ENCODE measurements at places on chromosomes 2 and 18.

DNA sequence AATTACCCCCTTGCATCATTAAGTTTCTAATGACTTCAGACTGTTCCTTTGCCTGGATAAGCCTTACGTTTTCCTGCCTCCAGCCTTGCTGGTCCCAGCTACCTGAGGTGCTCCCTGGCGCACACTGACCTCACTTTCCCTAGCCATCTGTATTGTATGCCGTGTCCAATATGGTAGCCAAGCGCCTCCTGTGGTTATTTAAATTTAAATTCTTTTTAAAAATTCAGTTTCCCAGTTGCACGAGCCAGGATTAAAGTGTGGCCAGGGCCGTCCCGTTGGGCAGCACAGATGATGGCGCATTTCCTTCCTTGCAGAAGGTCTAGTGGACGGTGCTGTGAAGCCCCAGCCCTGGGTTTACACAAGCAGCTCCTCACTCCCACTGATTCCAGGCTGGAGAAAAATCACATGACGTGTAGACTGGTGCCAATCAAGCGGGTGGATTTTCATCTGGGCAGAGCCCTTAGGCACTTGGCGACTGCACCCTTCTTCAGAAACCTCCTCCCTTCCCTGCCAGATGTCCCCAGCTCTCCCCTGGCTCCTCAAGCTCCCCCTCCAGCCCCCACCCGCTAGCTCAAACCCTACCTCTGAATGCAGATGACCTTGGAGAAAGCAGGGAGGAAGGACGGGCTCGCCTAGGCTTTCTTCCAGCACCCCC, 33.9 kb downstream of the ACKR3 start:
- DNase-seq = no peak

GRCh38 chr18:70468861-70469547, 180.2 kb downstream of the SOCS6 start:
- no peak for DNase-seq

- no peak for DNase-seq
These were observed 21.6 kb downstream of the HAT1 start for GRCh38 chr2:171943869-171944268.

DNA sequence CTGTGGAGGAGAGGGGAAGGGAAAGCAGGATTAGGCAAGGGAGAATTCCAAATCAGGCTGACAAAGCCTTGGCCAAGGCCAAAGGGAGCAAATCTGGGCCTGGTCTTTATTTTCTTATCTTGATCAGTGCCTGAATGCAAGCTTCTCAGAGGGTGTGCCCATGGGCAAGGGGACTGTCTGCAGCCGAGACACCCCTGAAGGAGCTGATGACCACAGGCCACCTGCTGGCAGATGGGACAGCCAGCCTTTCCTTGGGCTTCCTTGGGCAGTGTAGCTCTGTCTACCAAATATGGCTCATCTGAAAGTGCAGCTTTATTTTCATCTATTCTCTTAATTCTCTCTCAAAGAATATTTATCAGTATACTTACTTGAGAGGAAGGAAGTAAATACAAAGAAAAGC, 117.0 kb downstream of the PKP4 start:
- DNase-seq = no peak

GRCh38 chr2:23824777-23825212, 102.1 kb downstream of the ATAD2B start:
- no peak for DNase-seq

DNA sequence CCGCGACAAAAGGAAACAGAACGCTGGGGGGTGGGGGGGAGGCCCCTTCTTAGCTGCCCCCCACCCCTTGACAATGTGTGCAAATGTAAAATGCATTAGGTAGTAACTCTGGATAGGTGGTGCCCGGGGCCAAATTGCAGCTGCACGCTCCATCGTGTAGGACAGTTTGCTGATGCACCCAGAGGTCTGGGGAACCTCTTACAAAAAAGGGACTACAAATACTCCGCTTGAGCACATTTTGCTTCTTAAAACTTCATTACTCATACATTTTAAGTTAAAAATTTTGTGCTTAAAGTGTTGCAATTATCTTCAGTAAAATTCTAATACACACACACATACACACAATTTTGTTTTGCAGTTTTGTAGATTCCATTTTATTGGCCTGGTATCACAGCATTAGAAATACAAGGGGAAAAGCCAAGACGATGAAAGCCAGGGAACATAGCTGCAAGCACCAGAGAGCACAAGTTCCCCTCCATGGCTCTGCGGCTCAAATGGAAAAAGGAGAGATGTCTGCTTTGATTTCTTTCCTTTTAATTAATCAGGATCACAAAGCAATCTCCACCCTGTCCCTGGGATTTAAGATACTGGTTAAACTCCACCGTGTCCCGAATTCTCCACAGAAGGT, 582.1 kb downstream of the ZEB2 start:
- DNase-seq = no peak

DNA sequence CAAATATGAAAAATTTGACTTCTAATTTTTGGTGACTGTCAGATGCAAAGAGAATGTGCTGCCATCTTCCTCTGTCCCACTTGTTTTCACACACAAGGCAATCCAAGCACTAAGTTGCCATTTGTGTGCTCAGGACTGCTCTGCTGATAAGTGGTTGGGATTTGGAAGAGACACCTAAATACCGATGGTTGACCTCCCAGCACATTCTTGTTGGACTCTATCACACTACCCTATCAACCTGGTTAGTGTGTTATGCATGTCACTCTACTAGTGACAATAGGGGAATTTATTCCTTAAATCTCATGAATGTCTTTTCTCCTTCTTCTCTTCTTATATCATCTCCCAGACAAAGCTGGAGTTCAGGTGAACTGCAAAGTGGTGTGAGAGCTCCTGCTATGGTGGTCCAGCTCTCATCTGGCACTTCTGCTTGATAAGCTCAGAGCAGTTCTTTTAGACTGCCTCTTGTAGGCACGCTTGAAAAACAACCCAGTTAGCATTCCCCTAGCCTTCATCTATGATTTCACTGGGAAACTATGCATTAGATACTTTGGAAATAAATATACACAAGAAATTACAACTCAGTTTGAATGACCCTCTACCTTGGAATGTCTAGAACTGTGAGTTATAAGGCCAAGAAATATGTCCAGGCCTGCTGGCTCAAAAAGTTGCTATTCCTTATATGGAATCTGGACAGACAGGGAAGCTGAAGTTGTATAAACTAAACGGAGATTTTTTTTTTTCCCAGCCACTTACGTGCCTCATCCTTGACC, 404.8 kb downstream of the MEIS1 start:
- DNase-seq = no peak

GRCh38 chr2:207619764-207620203, 5.4 kb downstream of the METTL21A start:
- no peak for DNase-seq

GRCh38 chr18:48601343-48601742, 62.5 kb downstream of the CTIF start:
- no peak for DNase-seq

- DNase-seq = no peak
These were observed 1.4 kb upstream of the MBP start for GRCh38 chr18:77133835-77134496.

DNA sequence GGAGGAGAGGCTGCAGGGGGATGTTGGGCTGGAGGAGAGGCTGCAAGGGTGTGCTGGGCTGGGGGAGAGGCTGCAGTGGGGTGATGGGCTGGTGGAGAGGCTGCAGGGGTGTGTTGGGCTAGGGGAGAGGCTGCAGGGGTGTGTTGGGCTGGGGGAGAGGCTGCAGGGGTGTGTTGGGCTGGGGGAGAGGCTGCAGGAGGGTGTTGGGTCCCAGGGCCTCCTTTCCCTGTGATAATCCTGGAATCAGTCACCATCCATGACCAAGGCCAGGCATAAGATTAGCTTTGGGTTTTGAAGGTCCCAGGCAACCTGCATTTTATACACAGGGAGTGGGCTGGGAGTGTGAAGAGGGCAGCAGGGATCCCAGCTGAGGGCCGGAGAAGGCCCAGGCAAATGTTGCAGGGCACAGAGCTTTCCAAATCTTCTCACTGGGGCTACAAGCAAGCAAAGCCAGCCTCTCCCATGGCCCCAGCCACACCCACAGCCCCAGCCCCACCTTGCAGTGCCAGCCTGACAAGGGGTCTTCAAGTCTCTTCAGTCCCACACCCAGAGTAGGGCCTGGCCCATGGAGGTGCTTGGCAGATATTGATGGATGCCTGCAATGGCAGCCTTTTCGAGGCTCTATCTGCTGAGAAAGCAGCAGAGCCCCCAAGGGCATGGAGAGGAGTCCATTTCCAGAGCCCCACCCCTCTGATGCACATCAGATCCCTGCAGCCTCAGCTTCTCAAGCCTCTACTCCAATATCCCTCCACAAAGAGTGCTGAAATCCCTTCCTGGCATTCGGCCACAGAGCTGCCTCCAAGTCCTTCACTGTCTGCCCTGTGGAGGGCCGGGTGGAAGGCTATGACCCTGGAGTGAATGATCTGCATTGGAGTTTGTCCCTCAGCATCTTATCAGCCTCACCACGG, 50.3 kb upstream of the GLI2 start:
- no peak for DNase-seq

- no peak for DNase-seq
These were observed 4.3 kb downstream of the COL3A1 start for GRCh38 chr2:188978291-188979081.

DNA sequence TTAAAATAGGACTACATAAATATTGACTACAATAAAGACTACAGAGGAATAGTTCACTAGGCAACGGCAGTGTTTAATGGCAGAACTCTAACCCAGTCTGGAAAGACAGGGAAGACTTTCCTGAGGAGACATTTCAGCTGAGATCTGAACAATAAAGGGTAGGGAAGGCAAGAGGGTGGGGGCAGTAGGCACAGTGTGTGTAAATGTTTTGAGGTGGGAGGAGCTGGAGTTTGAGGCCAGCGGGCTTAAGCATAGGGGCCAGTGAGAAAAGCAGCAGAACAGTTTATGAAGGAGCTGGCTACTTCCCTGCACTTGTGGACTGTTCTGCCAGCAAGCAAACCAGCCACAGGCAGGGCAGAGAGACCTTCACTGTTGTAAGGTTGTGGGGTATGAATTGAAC, 76.6 kb upstream of the UGP2 start:
- no peak for DNase-seq

DNA sequence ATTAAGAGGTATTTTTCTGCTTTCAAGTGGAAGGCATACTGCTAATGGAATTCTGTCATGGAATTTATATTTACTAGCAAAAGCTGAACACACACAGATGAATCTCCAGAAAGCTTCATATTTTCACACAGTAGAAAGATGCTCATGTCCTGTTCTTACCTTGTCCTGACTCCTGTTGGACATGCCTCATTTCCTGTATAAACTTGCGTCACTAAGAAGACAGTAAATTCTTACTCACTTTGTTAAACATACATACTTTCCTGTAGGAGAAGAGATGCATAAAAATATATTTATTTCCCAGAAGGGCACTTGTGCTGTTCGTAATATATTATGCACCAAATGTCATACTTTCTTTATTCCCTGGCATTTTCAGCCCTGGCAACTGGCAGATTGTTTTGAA, 238.3 kb upstream of the RASGRP3 start:
- DNase-seq = no peak

DNA sequence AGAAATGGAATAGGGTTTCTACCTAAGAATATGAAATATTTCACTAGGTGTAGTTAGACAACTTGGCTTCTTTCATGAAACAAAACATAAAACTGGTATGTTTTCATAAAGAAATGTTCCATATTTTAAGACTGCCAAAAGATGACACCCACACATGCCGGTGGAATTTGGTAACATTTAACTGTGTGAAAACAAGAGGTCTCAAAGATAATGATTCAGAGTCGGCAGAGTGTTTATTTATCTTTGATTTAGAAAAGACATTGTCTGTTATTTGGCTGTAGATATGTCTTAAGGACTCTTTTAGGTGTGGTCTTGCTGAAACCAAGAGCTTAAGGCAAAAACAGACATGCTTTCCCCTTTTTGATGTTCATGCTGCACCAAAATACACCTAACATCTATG, 63.5 kb upstream of the FN1 start:
- no peak for DNase-seq

DNA sequence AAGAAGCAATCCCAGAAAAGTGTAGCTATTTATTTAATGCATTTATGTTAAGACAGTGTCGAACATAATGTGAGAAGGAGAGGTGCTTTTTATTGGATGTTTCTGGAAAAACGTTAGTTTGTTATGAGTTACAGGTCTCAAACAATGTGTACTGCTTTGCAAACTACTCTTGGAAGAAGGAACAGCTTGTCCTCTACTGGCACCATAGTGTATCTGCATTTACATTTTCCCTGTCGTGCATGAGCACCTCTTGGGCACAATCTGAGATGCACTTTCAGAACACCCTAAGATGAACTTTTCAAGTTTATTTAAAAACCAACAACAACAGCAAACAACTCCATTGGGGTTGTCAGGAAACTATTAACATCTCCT, 22.8 kb downstream of the CCNYL1 start:
- no peak for DNase-seq

DNA sequence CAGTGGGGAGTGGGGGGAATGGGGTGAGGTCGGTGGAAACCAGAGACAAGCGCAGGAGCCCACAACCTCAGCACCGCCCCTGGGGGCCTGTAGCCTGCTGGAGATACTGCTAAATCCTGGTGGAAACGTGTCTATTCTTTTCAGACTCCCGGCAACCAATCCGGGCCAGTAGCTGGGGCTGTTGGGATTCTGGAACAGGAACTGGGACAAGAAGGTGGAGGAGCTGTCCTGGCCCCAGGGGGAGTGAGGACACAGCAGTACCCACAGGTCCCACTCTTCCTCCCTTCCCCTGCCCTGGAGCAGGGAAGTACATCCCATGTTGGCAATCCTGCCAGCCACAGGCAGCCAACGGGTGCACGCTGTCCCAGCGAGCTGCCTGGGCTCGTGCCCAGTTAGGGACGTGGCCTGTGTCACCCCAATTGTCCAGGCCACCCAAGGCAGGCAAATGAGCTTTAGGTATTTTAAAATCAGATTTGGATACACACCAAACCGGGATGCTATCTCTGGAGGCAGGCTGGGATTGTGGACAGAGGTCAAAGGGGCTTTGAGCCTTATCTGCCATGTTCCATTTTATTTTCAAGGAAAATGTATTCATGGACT, 51.8 kb downstream of the HS1BP3 start:
- DNase-seq = no peak

GRCh38 chr2:140658760-140659692, 1471.8 kb downstream of the LRP1B start:
- no peak for DNase-seq

- DNase-seq = no peak
These were observed 4.6 kb downstream of the PTGR3 start for GRCh38 chr18:75204269-75204731.

- no peak for DNase-seq
These were observed 246.6 kb downstream of the SS18 start for GRCh38 chr18:25843791-25844190.

GRCh38 chr2:55159037-55159651, 72.9 kb downstream of the CLHC1 start:
- no peak for DNase-seq

DNA sequence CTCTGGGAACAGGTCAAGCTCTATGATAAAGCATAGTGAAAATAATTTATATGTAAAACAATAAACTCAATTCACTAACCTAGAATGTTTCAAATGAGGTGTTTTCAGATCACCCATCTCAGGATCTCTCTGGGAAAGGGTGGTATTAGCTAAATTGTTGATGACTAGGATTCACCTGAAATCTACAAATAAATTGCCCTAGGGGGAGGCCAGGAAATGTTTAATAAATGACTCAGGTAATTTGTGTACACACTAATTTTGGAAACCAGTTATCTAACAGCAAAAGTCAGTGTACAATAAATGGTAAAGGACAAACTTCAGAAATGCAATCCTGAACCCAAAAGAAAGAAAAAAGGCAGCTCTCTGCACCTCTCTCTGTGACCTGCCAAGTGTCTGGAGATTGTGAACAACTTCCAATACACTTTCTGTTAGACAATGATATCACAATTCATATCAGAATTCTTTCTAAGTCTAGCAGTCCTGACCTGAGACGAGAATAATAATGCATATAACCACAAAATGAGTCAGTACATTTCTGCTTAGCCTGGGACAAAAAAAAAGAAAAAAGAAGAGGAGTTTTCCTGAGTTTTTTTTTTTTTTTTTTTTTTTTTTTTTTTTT, 760.0 kb downstream of the EPHA4 start:
- no peak for DNase-seq
